Activated CD4-positive, alpha-beta T cell treated with anti-CD3 and anti-CD28 coated beads, Interleukin-2, amount 10 ng/mL, durations not matched to agents 24 days and 14 days (primary cell): ENCODE measurements at places on chromosomes 11 and 22. TPM values are rescaled to one million over a fixed set of nuclear protein-coding genes. Genes with fewer than 3 reads are reported as not detected.

DNA sequence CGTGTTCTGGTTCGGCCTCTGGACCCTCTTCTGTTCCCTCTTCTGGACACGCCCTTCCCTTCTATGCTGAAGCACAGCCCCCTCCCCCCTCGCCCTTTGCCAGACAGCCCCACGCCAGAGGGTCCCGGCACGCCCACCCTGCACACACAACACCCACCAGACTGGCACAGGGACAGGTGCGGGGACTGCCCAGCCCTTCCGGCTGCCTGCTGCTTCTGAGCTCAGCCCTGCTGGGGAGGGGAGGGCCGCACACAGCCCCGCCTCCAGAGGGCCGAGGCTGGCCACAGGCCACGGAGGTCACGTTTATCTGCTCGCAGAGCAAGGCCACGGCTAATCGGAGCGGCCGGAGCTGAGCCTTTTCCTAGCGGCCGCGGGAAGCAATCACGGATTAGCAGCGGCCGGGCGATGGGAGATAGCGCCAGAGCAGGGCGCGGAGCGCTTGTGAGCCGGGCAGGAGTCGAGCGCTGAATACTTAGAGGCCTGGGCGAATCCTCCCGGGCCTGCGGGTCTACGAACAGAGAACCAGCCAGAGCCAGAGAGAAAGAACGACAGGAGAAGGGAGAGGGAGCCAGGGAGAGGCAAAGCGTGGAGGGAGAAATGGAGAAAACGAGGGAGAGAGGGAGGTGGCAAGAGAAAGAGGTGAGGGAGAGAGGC is 21.5 kb downstream of the OTUB1 start:
- DNase-seq, result peak; percentile 62

DNA sequence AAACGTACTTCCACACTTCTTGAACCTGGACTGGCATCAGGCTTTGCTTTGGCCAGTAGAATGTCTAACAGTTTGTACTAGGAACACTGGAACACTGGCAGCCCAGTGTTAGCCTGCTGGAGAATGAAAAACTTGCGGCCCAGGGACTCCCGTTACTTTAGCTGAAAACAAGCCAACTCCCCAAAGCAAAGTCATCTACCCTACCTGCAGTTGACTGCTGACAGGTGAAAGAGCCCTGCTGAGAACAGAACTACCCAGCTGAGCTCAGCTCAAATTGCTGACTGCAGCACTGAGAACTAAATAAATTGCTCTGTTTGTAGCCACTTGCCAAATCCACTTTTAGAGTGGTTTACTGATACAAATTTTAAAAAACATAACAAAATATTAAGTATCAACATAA is 342.5 kb downstream of the LRRC4C start:
- no peak for DNase-seq

- DNase-seq, result no peak
These were observed 42.9 kb downstream of the LINC01488 start for GRCh38 chr11:69524291-69524882.

- peak; percentile 96 for DNase-seq
These were observed 11.1 kb upstream of the TAB1 start for GRCh38 chr22:39388261-39389011.

Gene KRTAP5-7
- total RNA-seq, result not detected in 2 replicates

DNA sequence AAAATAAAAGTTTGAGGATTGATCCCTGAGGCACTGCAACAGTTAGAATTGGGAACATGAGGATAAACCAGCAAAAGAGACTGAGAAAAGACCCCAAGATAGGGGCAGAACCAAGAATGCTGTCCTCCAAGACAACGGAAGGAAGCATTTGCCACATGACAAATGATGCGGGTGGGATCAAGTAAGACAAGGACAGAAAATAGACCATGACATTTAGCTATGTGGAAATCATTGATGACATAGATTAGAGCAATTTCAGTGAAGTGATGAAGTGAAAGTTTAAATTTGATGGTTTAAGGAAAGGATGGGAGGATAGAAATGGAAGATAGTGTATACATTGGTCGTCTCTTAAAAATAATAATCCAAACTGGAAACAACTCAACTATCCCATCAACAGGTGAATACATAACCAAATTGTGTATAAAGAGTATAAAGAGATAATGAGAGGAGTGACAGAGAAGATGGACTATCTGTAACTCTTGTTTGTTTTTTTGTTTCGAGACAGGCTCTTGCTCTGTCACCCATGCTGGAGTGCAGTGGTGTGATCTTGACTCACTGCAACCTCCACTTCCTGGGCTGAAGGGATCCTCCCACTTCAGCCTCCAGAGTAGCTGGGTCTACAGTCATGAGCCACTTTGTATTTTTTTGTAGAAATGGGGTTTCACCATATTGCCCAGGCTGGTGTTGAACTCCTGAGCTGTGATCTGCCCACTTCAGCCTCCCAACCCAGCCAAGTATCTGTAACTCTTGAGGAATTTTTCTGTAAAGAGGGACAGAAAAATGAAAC is 48.7 kb upstream of the FDX1 start:
- no peak for DNase-seq

GRCh38 chr11:123624974-123625373 is 29.4 kb downstream of the SCN3B start:
- DNase-seq, result no peak
